Activated CD8-positive, alpha-beta memory T cell treated with anti-CD3 and anti-CD28 coated beads for 48 hours (primary cell): ENCODE measurements at places on chromosomes 1 and 21.

GRCh38 chr1:219372916-219373615 is 199.4 kb downstream of the LYPLAL1 start:
- no peak for DNase-seq

GRCh38 chr1:79422726-79423125 is 416.2 kb upstream of the ADGRL4 start:
- DNase-seq: no peak

DNA sequence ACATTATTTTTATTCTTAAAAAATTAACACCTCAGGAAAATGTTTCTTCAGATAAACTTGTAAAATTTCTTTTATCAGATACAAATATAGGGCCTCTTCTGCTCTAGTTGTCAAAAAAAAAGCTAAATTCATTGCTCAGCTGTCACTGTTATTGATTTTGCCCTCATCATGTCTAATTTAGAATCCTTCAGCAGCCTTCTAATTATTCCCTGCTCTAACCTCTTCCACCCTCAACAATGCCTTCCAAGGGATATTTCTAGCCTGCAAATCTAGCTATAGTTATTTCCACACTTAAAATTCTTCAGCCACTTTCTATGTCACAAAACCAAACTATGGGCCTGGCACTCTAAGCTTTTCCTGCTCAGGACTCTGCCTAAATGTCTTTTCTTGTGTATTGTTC is 25.2 kb downstream of the PDE4B start:
- DNase-seq: no peak

DNA sequence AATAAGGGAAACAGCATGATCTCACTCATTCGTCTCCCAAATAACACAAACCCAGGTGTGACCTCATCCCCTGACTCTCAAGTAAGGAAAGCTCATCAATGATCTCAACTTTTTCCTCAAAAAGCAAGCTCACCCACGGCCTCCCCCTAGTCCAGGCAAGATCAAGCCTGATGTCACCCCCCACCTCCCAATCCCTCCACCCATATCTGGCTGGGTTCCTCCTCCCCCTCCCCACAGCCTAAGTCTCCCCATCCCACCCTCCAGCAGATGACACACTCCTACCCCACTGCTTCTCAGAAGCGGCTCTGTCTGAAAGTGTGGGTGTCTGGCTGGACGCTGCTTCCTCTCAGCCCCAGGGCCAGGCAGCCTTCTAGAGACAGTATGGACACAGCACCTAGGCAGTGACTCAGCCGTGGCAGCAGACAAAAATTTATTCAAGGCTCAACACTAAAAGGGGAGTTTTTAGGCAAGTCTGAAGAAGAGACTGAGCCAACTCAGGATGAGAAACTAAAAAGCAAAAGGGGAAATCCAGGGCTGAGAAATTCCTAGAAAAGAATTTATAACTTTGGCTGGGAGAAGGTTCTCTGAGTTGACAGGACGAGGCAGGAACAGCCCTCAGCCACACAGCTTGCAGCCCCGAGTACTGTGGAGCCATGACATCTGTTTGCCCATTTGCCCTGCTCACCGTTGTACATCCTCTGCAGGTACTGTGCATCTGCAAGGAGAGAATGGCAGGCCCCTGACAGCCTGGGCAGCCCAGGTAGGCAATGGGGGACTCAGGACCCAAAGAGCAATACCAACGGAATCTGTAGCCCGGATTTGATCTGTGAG is 81.6 kb upstream of the LRRC8D start:
- DNase-seq: peak; percentile 39

GRCh38 chr1:119984771-119985170 is 84.7 kb downstream of the NOTCH2 start:
- no peak for DNase-seq

DNA sequence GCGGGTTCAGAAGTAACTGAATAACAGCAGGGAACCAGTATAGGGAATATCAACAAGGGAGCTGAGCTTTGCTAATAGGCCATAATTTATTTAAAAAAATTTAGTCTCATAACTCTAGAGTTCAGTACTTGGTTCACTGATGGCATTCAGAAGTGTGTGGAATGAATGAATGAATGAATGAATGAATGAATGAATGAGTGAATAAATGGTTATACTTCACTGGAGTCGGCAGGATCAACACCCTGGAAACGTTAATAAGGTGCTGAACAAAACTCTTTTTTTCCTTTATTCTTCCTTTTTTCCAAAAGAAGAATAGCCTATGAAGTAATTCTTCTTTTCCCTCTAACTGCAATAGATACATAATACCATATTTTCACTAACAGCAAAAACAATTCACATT is 129.3 kb downstream of the SIM2 start:
- no peak for DNase-seq

DNA sequence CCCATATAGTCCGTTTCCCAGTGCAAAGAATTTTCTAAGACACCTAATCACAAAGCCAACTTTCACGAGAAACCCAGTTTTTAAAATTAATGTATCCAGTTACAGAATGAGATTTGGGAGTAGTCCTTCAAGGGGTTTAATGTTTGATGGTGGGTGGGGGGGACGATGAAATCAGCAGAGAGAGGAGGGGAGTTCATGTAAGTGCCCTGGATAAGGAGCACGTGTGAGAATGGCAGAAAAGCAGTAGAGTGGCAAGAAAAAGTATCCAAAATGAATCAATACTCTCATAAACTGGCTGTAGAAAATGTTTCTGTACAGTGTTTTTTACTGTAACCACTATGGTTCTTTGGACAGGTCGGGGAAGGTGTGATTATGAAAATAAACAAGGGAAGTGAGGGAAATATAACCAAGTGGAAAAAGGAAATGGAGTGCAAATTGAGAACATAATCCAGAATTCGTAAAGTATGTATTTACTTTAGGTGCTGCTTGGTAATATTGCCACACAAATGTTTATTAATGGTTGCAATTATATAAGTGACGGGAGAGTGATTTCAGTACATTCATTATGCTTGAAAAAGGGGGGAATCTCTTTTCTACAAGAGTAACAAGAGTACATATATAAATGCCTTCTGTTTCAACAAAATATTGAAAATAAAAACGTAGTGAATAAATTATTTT is 118.7 kb upstream of the RRP15 start:
- DNase-seq: no peak

DNA sequence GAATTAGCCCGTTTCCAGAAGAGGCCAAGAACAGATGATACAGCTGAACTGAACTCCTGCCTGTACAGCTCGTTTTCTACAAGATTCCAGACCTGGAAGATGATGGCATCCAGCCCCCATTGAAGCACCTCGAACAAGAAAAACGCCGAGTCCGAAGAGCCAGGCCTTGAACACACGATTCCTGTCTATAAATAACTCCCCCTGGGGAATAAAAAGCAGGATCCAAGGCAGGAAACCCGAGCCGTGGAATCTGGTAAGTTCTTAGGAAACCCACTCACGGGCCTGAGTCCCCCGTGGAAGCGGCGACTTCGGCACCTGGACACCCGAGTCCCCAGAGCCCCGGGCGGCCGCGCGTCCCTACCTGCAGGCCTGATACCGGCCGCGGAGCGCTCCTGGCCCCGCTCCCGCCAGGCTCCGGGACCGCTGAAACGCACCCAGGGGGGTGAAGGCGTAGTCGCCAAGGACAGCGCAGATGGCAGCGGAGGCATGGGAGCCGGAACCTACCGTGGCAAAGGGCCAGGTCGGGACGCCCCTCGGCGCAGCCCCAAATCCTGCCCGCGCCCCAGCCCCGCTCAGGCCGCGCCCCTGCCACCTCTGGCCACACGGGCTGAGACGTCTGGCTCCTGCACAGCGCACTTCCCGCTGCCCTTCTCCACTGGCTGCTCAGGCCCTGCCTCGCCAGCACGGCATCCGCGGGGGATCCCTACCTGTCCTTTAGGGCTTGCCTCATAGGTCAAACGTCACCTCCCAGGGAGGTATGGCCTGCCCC is 14.0 kb upstream of the HLCS start:
- no peak for DNase-seq

DNA sequence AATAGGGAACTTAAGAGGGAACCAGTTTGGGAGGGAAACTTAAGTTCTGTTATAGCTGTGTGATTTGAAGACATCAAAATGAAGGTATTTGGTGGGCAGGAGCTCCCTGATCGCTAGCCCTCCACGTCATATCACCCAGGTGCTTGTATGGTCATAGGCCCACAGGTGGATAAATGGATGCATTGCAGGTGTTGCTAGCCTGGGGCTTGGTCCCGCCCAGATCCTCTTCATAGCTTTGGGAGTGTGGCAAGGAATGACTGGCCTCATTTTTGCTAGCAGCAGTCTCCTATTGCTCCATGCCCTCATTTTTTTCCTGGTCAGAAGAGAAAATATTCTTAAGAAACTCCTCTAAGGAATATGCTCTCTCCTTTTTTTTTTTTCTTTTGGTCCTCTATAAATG is 11.3 kb downstream of the GNPAT start:
- no peak for DNase-seq

DNA sequence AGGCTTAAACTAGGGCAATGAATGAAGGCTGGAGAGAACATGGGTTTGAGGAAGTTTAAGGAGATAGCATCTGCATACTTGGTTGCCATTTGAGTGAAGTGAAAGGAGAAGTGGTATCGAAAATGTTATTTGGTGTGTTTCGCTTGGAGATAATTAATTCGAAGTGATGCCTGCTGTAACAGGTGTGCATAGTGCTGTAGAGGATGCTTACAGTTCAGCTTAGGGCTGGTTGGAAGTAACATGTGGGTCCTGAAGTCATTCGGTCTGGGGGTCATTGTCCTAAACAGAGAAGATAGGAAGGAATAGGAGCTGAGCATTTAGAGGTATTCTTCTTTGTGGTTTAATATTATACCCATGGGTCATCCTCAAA is 301 bp upstream of the NUDT17 start:
- DNase-seq: no peak

- DNase-seq: no peak
Observed at GRCh38 chr1:34073028-34073695, 91.9 kb downstream of the CSMD2 start.

DNA sequence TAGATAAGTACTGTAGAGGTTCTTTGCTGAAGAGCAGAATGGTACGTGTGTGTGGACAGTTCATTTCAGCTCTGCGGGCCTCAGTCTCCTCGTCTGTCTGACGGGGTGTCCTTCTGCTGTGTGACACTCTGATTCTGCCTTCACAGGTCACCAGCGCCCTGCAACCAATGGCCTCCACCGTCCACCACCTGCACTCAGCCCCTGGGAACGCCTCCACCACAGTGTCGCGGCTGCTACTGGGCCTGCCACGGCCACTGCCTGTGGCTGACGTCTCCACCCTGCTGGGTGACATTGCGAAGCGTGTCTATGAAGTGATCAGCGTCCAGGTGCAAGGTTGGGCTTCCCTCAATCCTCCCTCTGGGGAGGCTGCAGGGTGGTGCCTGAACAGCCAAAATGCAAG is 17.0 kb downstream of the UMODL1 start:
- DNase-seq: no peak

DNA sequence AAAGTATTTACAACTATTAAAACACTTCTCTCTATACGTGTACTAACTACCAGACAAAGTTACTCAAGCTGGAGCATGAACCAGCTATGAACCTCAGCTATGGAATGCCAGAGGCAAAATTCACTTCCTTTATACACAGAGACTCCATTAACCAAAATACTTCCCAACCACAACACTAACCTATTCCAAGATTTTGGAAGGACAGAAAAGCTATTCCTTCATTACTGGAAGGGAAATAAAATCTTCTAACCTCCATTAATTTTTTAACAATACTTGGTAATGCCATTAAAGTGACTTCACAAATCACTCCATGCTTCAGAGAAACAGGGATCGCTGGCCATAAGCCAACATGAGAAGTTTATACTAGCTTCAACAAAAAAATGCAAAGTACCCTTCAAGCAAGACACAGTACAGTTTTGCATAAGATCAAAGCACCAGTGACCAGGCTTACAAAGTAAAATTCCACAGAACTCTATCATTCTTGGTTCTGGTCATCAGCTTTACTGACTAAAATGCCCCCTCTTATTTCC is 58.0 kb downstream of the PUM1 start:
- no peak for DNase-seq

GRCh38 chr1:237296861-237297260 is 254.9 kb downstream of the RYR2 start:
- no peak for DNase-seq

- no peak for DNase-seq
Observed at GRCh38 chr21:26070822-26071425, 99.6 kb downstream of the APP start.

GRCh38 chr1:96945509-96946084 is 224.0 kb downstream of the PTBP2 start:
- DNase-seq: no peak

- DNase-seq: no peak
Observed at GRCh38 chr1:112665857-112666256, 8.6 kb upstream of the MOV10 start.
